ENCODE measurements at places on chromosomes 6 and 20.

- no peak for DNase-seq
These were observed 14.1 kb downstream of the DAAM2 start for GRCh38 chr6:39806278-39806677.

DNA sequence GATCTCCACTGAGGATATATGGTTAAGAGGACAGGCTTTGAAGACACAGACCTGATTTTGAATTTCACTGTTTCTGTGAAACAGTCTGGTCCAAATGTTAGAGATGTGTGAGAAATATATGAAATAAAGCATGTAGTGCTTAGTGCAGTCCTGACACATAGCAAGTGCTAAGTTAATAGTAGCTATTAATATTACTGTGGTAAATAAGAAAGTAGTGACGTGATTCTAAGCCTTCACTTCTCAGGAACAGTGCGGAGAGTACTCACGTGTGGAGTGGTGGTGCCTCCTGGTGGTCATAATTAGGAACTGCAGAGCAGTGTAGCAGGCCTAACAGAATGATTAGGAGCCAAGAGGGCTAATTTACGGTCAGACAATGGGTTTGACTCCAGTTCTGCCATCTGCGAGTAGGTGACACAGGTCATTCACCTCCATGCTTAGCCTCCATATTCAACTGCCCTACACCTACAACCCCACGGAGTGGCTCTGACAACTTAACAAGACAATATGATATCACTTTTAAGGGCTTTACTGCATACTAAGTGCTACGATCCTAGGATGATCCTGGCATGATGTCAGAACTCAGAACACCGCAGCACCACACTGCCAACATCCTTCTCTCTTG lies 106.2 kb downstream of the JPH2 start:
- DNase-seq: peak; percentile 68

- DNase-seq: no peak
These were observed 58.6 kb downstream of the SYNJ2 start for GRCh38 chr6:158040051-158040803.

DNA sequence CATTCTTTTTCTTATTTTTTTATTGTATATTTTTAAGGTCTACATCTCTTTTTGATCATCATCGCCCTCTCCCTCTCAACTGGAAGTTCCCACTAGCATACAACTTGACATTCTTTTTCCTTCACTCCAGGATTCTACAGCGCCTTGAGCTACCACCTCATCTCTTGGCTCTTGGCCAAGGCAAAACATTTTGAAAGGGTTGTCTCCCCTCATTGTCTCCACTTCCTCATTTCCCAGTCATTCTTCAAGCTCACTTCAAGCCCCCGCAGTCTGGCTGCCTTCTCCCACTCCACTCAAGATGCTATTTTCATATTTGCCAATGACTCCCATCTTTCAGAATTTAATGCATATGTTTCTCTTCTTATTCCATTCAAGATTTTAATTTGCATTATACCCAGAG lies 63.0 kb downstream of the OPN5 start:
- DNase-seq: no peak

GRCh38 chr20:63253438-63254231 lies 628 bp downstream of the NKAIN4 start:
- no peak for DNase-seq

GRCh38 chr6:4521070-4521469 lies 255.1 kb upstream of the CDYL start:
- DNase-seq: no peak

- DNase-seq: no peak
These were observed 111.0 kb downstream of the SOBP start for GRCh38 chr6:107600936-107601335.

DNA sequence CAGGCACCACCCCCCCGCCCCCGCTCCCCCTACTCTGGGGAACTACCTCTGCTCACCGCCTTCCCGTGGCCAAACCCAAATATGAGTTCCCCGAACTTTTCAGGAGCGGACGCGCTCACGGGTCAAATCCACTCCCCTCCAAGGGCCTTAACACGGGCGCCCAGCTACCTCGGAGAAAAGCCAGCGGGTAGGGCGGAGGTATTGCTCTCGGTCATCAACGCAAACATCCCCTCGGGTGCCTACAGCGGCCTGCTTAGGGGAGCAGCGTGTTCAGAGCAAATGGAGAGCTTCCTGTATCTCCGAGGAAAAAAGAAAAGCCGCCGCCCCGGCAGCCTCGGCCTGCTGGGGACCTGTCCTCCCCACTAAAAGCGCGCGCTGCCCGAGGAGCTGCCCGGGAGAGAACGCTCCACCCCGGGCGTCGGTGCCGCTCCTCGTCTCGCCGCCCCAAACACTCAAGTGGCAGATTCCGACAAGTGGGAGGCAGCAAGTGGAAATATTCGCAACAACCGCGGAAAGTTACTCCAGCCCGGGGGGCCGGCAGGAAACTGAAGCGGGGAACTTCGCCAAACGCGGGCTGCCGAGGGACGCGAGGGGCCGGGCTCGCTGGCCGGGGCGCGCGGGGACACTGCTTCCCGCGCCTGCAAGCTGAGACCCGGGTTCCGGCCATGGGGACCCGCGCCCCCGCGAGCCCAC lies 699 bp downstream of the PTPRT start:
- DNase-seq: no peak

DNA sequence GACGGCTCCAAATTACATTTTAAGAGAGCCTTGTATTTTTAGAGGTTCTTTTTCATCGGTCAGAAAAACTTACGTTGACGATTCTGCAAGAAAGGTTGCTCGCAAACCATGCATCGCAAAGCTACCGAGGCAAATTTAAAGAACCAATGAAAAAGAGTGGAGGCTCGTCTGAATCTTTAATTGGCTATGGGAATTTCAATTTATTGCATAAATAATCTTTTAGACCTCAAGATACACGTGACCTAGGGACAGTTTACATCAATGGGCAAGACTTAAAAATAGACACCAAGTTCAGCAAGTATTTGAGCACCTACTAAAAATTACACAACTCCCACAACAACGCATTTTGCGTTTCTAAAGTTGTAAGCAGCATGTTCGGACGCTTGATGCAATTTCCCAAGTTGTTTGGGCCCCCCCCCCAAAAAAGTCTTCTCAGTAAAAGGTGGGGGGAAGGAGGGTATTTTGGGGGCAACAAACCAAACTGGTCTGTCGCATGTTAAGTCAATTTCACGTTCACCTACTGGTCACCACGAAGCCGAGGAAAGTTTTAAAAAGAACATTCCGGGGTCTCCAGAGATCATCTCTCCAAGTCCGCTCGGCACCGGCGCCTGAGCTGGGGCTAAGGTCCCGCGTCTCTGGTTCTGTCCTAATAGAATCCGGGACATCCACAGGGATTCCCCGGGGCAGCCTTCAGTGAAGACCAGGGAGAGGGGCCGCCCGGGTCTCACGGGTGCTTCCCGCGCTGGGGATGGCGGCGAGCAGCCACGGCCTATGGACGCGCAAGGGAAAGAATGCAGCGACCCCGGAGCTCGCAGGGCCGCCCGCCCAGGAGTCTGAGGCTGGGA lies 851 bp downstream of the SNX5 start:
- DNase-seq: no peak

- DNase-seq: no peak
These were observed 24.2 kb downstream of the LAMA5 start for GRCh38 chr20:62342910-62343309.

GRCh38 chr6:104402572-104402971 lies 457.1 kb downstream of the HACE1 start:
- no peak for DNase-seq

- DNase-seq: no peak
These were observed 945.7 kb downstream of the KIF16B start for GRCh38 chr20:15627501-15627903.

- no peak for DNase-seq
These were observed 4.0 kb downstream of the SLC52A3 start for GRCh38 chr20:764255-764654.

GRCh38 chr6:156989159-156989806 lies 212.1 kb downstream of the ARID1B start:
- DNase-seq: no peak

Data from stimulated activated CD4-positive, alpha-beta T cell treated with anti-CD3 and anti-CD28 coated beads, Interleukin-15, amount 100 ng/mL, for 48 hours (primary cell).